Stimulated activated CD8-positive, alpha-beta memory T cell treated with anti-CD3 and anti-CD28 coated beads, Interleukin-4, amount 100 ng/mL, for 1 hour (primary cell): ENCODE measurements at places on chromosomes 1 and 21.

- no peak for DNase-seq
Observed at GRCh38 chr1:39570477-39571177, 6.0 kb downstream of the PABPC4 start.

DNA sequence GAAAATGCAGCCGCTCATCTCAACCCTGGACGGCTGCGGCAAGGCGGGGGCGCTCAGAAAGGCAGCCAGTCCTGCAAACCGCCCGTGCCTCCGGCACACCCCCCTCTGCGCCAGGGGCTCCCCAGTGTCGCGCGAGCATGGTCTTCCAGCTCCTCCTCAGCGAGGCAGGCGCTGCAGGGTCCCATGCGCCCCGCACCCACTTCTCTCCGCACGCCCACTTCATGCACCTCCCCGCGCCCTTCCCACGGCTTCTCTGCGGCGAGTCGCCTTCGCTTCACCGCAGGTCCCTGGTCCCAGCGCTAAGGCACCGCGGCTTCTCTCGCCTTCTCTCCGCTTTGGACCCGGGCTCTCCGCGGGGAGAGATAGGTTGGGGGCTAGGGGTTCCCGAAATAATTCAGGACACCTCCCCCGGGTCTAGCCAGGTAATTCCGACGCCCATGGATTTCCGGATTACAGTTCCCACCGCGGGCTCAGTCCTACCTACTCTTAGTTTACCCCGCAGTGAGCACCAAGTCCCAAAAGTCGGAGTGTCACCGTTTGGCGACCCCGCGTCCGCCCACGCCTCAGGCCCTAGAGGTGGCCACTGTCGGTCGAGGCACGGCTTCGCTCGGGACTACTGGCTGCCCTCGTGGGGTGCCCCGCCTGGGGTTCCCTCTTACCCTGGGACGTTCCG, 67.5 kb downstream of the SYT2 start:
- no peak for DNase-seq

DNA sequence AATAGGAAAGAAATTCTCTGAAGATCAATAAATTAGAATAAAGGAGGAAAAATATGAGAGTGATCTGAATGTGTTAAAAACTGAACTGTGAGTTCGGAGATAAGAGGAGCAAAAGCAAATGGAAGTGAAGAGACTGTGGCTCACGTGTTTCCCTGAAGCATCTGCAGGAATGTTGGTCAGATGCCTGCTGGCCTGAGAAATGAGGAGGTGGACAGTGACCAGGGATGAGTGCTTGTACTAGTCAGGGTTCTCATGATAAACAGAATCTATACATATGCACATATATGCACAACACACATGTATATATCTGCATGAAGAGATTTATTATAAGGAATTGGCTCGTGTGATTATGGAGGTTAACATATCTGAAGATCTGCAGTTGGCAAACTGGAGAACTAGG, 103.4 kb upstream of the TIAM1 start:
- no peak for DNase-seq

GRCh38 chr1:11634365-11635192, 19.6 kb downstream of the FBXO2 start:
- no peak for DNase-seq

DNA sequence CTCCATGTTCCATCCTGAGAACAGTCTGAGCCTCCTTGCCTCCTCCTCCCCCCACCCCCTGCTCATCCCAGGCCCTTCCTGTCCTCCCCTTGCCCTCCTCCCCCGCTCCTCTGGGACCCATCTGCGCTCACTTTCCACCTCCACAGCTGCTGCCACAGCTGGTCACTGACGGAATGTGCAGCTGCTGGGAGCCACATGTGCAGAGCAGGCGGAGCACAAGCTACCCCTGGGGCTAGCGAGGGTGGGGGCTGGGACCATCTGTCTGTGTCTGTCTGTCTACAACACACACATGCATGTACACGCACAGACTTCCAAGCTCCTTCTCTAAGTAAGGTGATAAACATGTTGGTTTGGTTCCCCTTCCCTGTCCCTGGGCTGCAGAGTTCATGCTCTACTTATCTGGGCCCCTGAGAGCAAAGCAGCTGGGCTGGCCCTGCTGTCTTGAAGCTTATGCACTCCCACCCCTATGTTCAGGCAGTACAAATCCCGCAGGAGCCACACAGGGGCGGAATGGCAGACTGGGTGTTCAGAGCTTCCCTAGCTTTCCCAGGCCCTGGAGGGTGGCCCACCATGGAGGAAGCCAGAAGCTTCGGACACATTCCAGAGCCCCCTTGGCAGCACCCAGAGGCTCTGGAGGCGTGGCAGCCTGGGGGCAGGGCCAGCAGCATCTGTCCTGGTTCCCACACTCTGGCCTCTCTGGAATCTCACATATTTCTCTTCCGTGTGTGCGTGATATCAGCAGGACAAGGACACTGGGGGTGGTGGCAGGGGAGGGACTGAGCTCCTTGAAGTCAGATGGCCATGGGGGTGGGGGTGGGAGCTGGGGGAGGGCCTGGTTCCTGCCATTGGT, 7.0 kb upstream of the HEYL start:
- DNase-seq: no peak

GRCh38 chr1:64514197-64514765, 44.4 kb downstream of the CACHD1 start:
- no peak for DNase-seq

- no peak for DNase-seq
Observed at GRCh38 chr1:7235871-7236517, 450.7 kb downstream of the CAMTA1 start.

DNA sequence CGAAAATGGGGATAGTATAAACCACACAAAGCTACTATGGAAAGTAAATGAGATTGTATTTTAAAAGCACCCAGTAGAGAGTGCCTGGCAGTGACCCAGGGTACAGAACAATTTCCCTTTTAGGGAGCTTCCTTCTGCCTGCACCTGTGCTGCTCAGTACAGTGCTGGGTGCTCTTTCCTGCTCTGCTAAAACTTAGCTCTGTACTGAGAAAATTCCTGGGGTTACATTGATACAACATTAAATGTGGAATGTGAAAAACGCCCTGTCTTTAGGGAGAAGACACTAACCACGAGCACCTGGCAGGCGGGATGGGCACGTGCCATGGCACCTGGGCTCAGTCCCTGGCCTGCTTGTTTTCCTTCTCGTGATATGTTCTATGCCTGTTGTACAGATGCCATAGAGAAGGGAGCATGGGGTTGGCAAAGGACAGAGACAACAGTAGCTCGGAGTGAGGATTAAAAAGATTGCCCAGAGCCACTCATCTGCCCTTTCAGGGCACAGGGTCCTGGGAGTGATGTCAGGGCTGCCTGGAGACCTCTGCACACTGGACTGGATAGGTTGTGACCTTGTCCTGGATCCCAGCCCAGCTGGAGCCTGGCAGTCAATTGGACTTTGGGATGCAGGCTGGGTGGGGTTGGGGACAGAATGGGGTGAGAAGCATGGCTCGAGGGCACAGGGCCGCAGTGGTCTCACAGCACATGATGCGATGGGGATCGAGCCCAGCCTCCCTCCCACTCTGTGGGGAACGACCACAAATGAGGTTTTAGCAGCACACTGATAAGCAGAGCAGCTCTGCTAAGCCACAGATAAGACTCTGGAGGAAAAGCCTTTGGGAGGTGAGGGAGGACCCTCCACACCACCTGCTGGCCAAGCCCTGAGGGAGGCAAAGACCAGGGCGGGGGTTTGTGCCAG, 4.2 kb downstream of the SPATA46 start:
- DNase-seq: no peak

DNA sequence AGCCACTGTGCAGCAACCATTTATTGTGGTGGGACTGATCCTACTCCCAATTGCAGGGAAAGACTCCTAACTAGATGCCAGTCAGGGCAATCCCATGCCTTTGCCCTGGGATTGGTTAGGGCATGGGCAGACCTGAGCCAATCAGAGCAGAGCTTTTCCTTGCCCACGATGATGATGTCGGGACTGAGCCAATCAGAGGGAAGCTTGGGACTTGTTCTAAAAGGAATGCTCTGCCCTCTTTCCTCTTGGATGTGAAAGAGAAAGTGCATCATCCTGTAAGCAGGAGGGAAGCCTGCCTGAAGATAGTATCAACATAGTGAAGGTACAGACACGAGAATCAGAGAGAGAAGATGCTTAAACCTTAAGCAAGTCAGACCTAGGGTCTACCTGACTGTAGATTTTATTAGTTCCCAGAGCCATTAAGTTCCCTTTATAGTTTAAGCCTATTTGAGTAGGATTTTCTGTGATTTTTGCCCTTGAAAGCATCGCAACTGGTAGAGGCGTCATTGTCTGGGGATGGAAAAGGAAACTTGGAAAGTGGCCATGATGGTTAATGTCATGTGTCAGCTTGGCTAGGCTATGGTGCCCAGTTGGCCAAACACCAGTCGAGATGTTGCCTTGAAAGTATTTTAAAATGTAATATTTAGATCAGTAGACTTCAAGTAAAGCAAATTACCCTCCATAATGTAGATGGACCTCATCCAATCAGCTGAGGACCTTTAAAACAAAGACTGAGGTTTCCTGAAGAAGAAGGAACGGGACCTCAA, 19.9 kb downstream of the IRF2BP2 start:
- no peak for DNase-seq

- no peak for DNase-seq
Observed at GRCh38 chr1:29237129-29237821, 953 bp downstream of the PTPRU start.
